ENCODE measurements at places on chromosomes 5 and 9.

DNA sequence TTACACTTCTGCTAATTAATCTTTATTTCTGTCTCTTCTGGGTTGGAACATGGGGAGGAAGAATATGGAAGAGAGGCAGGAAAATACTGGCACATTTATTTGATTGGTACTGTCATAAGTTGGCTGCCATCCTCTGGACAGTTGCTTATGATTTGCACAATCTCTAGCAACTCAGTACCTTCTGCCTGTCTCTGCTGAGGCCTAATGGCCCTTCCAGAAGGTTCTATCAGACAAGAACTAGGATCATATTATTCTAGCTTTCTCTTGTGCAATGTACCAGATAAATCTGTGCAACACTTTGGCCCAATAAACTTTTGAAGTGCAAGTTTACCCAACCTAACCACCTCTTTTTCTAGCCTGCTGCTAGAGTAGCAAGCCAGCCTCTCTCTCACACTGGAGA lies 335.0 kb downstream of the ARRDC3 start:
- no peak for DNase-seq

DNA sequence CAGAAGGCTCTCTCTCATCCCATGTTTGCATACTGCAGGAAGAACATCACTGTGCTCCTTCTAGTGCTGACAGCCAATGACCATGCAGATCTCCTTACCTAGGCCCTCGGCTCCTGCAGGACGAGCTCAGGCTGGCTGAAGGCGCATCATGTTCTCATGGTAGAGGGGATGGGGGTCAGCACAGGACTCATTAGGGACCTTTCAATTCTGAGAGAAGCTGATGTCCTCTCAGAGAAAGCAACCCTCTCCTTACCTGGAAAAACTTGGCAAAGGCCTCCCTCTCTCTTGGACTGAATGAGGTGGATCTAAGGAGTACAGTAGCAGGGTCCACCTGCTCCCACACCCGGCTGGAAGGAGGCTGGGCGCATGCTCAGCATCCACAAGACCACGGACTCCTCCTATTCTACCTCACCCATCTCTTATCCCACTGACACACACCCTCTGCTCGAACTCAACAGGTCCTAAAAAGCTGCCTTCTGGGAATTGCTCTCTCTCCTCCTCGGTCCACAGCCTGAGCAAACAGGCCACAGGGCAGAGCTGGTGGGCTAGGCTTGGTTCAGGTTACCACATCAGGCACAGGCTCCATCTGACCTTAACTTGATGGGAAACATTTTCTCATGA lies 2.9 kb downstream of the IPPK start:
- DNase-seq = no peak

- no peak for DNase-seq
Observed at GRCh38 chr5:18992264-18992663, 995.7 kb downstream of the CDH18 start.

GRCh38 chr5:111509119-111509518 lies 3.2 kb downstream of the STARD4 start:
- DNase-seq = no peak

- DNase-seq = no peak
Observed at GRCh38 chr5:124584991-124585715, 161.3 kb downstream of the ZNF608 start.

GRCh38 chr5:104267320-104268015 lies 704.9 kb upstream of the NUDT12 start:
- DNase-seq = no peak

- peak; percentile 79 for DNase-seq
Observed at GRCh38 chr5:56190497-56190896, 42.6 kb downstream of the ANKRD55 start.

DNA sequence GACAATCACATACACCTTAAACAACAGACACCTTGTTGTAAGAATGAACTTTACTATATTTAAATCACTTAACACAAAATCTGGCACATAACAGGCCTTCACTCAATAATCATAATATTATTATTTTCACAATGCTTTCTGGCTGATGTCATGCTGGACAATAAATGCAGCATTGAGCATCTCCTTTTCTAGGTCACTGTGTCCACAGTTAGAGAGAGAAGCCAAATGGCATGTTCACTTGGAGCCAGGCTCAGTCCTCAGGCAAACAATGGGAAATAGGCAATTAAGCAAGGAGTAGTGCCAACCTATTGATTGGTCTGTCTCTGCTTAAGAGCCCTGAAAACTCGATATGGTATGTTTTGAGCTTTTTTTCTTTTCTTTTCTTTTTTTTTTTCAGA lies 50.6 kb upstream of the KLF4 start:
- DNase-seq = no peak

GRCh38 chr9:114664181-114664580 lies 6.6 kb upstream of the TEX53 start:
- DNase-seq = no peak

- no peak for DNase-seq
Observed at GRCh38 chr9:87263291-87263690, 234.4 kb upstream of the DAPK1 start.

DNA sequence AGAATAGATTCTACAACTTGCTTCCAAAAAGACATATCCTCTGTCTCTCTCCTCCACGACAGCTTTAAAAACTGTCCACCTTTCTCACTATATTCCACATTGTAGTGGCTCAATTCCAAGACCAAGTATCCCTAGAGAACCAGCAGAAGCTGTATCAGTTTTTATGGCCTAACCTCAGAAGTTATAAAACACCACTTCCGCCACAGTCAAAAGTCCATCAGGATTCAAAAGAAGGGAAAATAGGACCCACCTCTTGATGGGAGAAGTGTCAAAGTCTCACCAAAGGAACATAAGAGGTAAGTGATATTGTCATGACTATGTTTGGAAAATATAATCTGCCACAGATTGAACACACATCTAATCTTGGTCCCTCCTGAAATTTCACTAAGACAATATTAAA lies 299.2 kb upstream of the RGMB start:
- no peak for DNase-seq

GRCh38 chr5:35660451-35660850 lies 42.8 kb downstream of the SPEF2 start:
- DNase-seq = no peak

DNA sequence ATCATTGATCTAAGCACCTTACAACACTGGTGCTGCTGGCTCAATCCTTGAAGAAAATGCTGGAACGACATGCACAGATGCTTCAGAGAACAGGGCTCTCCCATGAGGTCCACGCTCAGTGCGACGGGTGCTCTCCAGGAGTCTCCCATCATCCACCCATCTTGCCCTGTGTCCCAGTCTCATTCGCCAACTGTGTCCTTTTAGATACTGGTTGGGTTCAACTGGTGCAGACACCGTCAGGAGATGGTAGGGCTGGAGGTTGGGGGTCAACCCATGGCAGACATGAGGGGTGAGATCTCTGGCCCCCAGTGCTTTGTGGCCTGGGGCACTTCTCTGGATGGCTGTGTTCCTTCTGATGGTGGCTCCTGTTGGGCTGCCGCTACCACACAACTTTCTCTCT lies 1.6 kb upstream of the OBP2B start:
- no peak for DNase-seq

- DNase-seq = peak; percentile 83
Observed at GRCh38 chr5:41924872-41925554, at the start of gene FBXO4. FBXO4 (plus strand) TSS chr5:41925281; CDS start chr5:41925310, 29 bp downstream.

DNA sequence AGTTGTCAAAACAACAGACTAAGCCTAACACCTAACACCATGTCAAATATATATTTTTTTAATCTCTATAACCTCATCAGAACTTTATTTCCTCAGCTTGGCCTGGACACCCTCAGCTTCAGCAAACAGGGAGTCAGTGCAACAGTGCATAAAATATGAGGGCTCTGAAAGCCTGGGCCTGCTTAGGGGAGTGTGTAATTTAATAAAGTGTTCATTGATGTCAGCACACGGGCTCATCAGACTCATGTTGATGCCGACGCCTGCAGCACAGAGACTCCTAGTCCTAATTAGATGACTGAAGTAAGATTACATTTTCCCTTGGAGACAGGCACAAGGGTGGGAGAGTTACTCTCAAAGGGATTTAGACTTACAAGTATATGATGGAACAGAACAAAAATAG lies 37.8 kb downstream of the CDH10 start:
- DNase-seq = no peak

DNA sequence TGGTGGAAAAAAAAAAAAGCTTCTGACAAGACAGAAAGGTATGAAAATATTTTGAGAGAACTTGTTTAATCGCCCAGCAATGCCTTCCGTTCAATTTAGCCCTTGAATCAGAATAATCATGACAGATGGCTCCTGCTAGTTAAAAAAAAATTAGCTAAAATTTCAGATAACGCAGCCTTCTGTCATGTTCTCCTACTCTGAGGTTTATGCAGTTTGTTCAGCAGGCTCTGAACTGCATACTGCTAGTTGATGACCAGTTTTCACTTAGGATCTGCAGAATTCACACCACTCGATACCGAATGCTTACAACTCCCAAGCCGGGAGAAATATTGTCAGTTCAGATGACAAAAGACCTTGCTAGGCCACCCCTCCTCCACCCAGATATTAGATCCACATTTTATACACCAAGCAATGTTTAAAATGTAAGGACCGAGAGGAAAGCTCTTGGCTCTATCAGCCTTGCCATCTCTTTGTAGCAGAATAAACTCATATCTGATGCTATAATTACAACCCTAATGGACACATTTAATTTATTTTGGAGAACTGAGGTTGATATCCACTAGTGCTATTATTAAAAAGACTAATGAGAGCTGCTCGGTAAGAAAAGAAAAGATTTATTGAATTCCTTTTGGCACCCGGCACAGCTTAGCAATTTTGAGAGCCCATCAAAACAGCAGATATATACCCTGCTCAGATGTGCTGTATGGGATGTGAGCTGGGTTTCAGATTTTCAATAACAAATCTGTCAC lies 322.8 kb downstream of the GLIS3 start:
- no peak for DNase-seq

DNA sequence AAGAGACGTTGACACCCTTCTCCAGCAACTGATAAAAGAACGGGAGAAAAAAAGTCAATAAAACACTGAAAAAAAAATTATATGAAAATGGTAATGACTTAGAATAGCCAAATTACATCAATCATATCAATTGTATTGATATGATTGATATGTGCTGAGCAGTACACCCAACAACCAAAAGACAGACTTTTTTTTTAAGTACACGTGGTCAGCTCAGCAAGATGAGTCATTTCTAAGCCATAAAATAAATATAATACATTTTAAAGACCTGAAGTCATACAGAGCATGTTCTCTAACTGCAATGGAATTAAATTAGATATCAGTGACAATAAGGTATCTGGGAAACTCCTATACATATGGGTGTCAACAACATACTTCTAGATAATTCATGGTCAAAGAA lies 30.9 kb upstream of the OLFM1 start:
- DNase-seq = no peak

GRCh38 chr5:59786334-59786805 lies 107.2 kb downstream of the PDE4D start:
- DNase-seq = peak; percentile 36

- no peak for DNase-seq
Observed at GRCh38 chr5:130529511-130530485, 625.5 kb downstream of the CHSY3 start.

DNA sequence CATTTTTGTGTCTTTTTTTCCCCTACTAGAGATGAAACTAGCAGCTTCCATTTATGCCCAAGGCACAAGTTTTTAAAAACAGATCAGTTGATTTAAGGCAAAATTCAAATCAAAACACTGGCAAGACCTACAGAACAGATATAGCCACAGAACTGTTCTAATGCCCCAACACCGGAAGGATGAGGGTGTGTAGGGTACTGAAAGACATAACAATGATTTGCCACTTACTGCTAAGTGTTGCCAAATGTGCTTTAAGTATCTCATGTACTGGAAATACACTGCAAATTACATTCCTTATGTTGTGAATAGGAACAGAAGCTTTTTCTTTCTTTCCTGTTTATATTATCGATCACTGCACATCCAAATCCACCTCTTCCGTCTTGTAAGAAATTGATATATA lies 189.0 kb downstream of the CETN3 start:
- DNase-seq = no peak

DNA sequence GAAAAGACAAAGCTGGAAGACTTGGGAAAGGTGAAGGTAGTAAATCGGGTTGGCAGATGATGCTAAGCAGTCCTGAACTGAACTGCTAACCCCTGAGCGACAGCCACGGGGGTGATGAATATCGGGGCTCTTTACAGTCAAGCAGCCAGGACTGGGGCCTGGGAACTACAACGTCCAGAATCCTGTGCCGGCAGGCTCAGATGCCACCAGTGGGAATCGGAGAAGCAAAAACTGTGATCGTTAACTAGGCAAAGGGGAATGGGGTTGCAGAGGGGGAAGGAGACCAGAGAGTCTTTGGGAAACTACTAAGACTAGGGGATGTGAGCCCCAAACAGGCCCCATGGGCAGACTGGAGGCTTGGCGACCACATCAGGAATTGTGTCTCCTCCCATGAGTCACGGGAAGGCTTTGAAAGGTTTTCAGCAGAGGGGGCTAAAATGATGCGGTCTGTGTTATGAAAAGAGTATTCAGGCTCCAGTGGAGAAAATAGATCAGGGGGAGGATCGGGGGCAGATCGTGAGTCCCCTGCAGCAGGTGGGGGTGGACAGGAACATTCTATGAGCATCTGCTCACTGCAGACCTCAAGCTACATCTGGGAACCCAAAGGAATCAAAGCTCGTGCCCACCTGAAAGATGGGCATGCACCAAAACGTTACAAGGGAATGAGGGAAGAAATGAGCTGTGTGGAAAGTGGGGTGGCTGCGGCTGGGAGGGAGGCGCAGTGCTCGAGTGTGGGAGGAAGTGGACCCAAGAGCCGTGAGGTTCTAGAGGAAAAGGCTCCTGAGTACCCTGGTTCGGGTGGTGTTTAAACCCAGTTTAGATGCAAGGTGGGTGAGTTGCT lies 53.8 kb downstream of the HRH2 start:
- DNase-seq = no peak

DNA sequence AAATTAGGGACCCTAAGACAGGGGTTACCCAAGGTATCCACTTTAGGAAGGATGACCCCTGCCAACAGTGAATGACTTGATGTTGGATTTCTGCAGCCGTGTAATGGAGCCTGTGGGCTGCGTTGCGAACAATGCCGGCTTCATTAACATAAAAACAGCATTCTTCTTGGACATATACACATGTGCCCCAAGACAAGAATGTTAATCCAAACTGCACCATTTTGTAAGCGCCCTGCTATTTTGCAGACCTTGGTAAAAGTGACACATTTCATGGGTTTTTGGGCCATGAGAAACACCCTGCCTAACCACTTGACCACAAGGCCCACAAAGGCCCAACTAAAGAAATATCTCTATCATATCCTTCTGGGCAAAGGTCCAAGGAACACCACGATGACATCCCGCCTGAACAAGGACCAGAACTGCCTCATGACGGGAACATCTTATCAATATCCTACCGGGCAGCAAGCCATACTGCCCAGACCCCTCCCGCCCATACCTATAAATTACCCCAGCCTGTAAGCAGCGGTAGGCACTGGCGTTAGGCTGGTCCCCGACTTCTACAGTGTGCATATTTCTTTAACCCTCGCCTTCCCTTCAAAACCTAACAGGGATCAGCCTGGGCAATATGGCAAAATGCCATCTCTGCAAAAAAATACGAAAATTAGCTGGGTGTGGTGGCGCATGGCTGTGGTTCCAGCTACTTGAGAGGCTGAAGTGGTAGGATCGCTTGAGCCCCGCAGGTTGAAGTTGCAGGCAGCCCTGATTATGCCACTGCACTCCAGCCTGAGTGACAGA lies 9.7 kb upstream of the PDCD1LG2 start:
- no peak for DNase-seq

Data from inflammatory macrophage treated with lipopolysaccharide for 1 hour (primary cell).